Hematopoietic multipotent progenitor cell treated with erythropoietin and hydrocortisone succinate and interleukin-3 and kit ligand, for 4 days (in vitro differentiated cells): ENCODE measurements at places on chromosomes 11 and 22.

DNA sequence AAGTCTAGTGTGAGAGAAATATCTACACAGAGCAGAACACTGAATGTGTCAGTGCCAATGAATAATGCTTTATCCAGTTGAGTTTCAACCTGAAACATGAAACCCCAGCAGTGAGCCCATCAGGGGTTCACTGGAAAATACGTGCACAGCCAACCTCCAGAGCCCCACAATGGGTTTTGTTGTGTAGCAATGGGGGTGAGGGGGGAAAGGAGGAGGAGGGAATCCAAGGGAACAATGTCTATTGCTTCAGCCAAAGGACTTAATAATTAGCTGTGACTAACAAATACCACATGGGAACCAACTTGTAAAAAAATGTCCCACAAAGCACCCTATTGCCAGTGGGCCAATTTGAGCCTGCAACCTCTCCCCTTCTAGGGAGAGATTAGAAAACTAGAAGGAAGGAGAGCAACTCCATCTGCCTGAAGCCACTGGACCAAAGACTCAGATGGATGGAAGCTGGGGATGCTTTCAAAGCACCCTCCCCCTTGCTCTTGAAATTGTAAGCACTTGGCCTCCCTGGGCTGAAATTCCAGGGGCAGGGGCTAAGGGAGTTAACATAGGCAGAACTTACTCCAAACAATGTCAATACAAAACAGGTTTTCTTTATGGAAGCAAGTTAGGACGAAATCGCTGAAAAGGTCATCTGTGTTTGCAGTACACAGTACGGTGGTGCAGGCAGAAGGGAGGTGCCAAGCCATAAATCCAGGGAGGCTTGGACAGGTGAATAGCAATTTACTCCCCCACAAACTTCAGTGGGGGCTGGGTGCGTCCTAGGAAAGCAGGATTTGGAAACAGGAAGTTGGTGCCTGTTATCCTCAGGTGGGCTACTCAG is 99.8 kb downstream of the ARL14EP start:
- no peak for DNase-seq

- DNase-seq: no peak
Measured at GRCh38 chr11:45796461-45796861, 8.5 kb upstream of the SLC35C1 start.

DNA sequence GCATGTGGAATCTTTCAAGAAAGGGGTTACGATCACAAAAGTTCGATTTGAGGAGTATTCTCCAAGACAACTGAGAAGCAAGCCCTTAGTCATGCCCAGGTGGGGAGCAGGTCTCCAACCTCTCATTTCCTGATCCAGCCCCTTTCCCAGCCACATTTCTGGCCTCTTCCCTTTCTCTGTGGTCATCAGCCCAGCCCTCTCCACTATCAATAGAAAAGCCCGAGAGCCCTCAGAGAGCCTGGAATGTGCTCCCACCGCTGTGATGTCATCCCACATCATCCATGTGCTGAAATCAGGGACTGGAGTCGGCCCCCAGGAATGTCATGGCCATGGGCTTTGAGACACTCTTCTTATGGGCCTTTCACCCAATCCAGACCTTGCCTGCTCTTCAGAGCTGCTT is 62.6 kb downstream of the KCNJ1 start:
- DNase-seq: no peak

DNA sequence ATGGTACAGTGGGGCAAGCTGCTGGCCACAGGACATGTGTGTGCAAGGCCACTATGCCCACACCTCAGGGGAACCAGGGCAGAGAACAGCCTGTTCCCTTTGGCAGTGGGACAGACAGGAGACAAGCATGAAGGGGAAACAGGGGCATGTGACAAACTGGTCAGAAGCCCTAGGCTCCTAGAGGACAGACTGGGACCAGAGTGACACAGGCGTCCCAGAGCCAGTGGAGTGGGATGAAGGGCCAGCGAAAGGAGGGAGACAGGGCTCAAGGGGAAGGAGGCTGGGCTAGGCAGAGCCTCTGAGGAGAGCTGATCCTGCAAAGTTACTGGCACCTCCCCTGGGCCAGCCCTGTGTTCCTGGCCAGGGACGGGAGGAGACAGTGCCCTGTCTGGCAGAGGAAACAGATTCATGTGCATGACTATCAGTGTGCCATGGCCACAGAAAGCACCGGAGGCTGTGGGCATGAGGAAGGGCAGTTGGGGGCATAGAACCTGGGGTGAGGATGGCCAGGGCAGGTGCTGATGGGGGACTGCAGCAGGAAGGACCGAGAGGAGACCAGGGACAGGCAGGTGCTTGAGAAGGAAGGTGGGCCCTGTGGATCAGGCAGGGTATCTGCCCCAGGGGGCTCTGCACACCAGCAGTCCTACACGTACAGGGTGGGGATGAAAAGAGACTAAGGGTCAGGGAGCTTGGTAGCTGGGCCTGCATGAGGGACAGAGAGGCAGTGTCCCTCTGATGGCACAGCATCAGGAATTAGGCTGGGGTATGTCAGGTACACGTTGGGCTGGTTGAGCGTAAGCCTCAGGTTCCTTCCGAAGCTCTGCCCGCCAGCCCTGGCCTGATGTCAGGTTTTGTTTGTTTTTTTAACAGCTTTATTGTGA is 9.8 kb downstream of the DERL3 start:
- DNase-seq: no peak

- no peak for DNase-seq
Measured at GRCh38 chr11:122721201-122721963, 65.9 kb downstream of the UBASH3B start.

DNA sequence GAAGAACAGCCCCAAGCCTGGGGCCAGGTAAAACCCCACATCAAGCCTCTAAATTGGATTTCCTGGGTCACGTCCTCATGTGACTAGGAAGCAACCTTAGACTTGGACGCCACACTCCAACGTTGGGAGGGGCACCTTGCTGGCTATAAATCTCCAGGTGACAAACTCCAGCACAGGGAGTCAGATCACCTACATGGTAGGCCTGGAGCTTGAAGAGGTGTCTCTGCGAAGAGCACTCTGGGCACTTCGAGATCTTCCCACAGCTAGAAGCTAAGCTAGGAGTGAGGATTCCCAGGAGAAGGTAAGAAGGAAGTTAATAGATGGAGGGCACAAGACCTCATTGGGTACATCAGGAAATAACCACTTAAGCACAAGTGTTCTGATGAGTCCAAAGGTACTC is 77.1 kb upstream of the GNAZ start:
- DNase-seq: no peak

- no peak for DNase-seq
Measured at GRCh38 chr22:33180356-33180755, 122.2 kb upstream of the SYN3 start.
